ENCODE measurements at places on chromosomes 1 and 21.

- DNase-seq: no peak
Measured at GRCh38 chr1:109170035-109170764, 43.5 kb upstream of the SARS1 start.

GRCh38 chr21:17726047-17726829 is 92.9 kb downstream of the C21orf91 start:
- DNase-seq: no peak

DNA sequence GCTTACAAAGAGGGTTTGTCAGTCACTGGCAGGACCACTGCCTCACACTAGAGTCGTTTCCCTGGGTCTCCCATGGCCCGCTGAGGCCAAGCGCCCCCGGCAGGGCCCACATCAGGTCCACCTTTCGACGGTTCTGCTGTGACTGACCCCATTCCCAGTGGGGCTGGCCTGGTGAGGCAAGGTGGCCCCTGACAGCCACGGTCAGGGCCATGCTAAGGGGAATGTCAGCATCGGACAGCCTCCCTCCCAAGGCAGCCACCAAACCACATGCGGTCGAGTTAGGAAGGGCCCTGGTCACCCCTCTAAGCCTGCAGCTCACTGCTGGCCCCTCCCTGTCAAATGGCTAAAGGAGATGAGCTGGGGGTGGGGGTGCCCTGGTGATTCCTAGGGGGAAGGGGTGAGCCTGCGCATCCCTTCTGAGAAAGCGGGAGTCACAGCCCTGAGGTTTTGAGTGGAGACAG is 2.9 kb upstream of the KIF17 start:
- DNase-seq: no peak

DNA sequence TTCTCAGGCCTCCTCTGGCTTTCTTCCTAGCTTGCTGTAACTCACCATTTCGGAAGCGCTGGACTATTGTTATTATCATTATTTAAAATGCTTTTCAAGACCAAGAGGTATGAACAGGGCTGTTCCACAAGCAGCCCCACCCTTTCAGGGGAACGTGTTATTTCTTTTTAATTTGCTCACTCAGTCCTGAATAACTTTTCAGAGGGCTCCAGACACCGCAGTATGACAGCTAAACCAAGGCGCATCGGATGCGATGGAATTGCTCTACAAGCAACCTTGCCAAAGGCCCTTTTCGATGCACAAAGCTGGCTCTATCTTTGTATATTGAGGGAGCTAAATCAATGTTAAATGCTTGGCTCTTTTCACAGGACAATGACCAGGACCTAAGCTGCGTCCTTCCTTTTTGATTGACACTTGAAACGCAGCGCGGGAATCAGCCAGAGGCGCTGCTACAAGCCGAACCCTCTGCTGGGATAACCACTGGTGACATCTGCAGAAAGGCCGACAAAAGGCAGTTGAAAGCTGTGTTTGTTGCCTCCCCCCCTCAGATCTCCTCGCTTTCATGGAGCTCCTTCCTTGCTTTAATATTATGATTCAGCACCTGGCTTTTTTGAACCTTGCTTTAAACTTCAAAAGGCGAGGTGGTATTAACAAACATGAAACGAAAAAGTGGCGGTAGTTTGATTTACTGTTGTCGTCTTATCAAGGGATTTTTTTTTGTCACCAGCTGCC is 204.7 kb upstream of the PROX1 start:
- no peak for DNase-seq

- no peak for DNase-seq
Measured at GRCh38 chr1:172324761-172325160, 95.7 kb upstream of the C1orf105 start.

- DNase-seq: peak; percentile 13
Measured at GRCh38 chr1:220748089-220748934, at the start of gene MTARC2. Gene MTARC2 (plus strand): TSS chr1:220748322. CDS start chr1:220748532, 210 bp downstream.

- DNase-seq: no peak
Measured at GRCh38 chr1:206808615-206809014, 36.3 kb upstream of the IL10 start.

- DNase-seq: no peak
Measured at GRCh38 chr1:172429331-172430127, 9.0 kb downstream of the C1orf105 start.
